Ascending aorta (tissue), 2 donors: ENCODE measurements at places on chromosomes 11 and 22. TPM values are rescaled to one million over a fixed set of nuclear protein-coding genes. Genes with fewer than 3 reads are reported as not detected.

Gene BLID
- not detected for total RNA-seq

Gene SLC22A9
- total RNA-seq: not detected

- no peaks in the 10 kb centered on the region for H3K27me3 ChIP-seq
- no peaks in the 10 kb centered on the region for H3K36me3 ChIP-seq
- no peak for DNase-seq
- H3K27ac ChIP-seq: peak overlapping the region; percentile 13
Measured at GRCh38 chr11:27532652-27533325, 26.2 kb upstream of the LIN7C start.

GRCh38 chr11:26028393-26028911 is 303.5 kb upstream of the ANO3 start:
- no peak for DNase-seq
- H3K27ac ChIP-seq: no peak overlapping the region
- no peak overlapping the region for H3K4me3 ChIP-seq
- no peaks in the 10 kb centered on the region for H3K27me3 ChIP-seq
- no peaks in the 10 kb centered on the region for H3K36me3 ChIP-seq
- H3K4me1 ChIP-seq: no peaks in the 10 kb centered on the region

DNA sequence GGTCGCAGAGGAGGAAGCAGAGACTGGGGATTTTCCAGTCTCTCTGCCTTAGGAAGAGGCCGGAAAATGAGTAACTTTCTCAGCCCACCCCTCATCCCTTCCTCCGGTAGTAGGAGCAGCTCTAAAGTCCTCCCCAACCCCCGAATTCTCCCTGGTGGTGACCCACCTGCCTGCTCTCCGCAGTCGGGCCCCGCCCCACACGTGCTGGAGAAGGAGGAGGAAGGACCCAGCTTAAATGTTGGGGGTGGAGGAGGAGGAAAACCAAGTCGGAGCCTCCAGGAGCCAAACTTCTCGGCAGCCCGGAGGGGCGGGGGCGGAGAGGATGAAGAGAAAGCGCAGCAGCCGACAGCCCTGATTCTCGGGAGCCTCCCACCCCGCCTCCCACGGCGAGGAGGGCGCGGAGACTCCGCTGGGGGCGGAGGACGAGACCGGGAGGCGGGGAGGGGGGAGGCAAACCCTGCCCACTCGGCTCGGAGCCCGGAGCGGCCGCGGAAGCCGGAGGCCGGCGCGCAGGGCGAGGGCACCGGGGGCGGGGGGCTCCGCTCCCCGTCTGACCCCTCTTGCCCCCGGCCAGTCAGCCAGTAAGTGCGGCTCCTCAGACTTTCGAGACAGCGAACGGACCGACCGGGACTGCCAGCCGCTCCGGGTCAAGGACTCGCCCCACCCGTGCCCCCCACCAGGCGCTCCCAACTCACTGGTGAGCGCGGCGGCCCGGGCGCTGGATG is at the start of gene TPBGL:
Gene TPBGL (plus strand): TSS at position 464 of the 725 bp plus-strand sequence. CDS start 276 bp downstream, outside the sequence.
- H3K27me3 ChIP-seq: peaks cover 5% of the 10 kb centered on the region
- no peaks in the 10 kb centered on the region for H3K36me3 ChIP-seq
- peak; percentile 58 for DNase-seq
